ENCODE measurements at places on chromosomes 16 and 17.
A peak's percentile ranks its signal among the peaks of the same experiment; 100 is the strongest.

DNA sequence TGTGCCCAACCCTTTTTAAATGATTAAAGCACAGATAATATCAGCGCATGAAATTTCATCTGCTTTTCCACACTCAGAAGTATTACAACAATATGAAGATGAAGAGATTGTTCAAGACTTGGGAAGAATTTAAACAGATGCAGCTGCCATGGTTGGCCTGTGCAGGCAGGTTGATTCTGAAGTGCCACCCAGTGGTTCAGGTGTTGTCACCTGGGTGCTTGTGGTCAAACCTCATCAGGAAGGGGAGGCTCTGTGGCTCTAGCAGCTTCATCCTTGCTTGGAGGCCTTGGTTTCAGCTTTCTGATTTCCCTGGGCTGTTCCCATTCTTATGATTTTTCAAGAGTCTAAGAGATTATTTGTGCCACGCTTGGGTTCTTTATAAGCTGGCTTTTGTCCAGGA lies 22.2 kb upstream of the CLEC18C start:
- DNase-seq, result no peak

DNA sequence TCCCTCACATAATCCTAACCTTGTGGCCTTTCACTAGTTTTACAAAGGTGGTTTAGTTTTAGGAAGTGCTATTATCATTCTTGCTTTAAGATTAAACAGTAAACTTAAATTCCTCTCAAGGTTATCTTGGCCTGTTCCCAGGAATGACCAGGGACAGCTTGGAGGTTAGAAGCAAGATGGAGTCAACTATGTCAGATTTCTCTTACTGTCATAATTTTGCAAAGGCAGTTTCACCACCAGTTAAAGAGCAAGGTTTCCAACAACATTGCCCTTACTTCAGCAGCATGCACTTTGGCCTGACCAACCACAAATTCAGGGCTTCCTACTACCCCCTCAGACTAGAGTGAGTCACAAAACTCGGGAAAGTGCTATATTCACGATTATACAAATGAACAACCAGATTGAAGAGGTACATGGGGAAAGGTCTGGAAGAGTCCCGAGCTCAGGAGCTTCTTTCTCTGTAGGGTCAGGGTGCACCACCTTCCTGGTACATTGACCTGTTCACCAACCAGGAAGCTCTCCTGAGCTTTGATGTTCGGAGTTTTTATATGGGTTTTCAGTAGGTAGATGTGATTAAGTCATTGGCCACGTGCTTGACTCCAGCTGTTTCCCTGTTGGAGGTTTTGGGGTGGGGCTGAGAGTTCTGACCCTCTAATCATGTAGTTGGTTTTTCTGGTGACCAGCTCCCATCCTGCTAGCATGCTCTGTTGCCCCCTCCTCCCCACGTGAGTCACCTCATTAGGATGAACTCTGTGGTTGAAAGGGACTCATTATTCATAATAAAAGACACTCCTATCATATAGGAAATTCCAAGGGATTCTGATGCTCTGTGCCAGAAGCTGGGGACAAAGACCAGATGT lies 19.4 kb downstream of the RHOT1 start:
- no peak for DNase-seq

- no peak for DNase-seq
These were observed 43.5 kb upstream of the ADCY9 start for GRCh38 chr16:4159726-4160125.

DNA sequence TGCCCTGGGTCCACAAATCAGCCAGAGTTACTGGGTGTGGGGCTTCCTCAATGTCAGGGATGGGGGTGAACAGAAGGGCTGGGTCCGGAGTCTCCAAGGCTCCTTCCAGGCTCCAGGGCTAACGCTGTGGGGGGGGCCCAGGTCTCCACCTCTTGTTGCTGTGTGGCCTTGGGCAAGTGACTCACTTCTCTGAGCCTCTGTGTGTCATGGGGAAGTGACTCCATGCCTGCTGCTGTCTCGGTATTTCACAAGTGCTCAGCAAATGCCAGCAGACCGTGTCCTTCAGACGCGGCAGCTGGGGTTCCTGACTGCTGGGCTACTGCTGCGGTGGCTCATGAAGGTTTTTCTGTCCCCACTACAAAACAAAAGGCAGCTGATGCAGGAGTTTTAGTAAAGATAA lies 26.6 kb downstream of the JPH3 start:
- no peak for DNase-seq

DNA sequence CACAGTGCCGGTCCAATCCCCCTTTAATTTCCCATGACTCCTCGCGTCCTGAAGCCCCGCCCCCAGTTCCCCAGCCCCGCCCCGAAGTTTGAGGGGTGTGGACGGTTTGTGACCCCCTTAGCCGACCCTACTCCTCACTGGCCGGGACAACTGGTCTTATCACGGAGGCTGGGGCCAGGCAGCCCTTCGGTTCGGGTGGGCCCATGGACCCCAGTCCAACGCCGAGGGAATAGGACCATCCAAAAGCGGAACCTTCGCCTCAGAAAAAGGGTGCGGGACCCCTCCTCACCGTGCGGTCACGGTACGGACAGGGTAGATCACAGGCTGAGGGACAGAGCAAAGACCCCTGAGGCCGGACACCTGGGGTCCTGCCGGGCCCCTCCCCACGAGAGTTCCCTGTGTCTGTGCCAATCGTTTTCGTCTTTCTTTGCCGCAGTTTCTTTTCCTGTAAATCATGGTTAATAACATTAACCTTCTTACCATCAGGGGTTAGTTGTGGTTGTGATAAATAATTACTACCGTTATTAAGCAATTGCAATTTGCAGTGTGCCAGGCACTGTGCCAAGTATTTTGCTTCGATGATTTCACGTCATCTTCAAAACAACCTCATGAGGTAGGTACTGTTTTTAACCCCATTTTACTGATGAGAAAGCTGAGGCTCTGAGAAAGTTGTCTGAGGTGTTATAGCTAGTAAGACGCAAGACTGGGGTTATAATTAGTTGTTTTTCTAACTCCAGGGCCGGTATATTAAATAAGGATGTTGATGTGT lies 543 bp downstream of the TMUB2 start:
- peak; percentile 63 for DNase-seq

DNA sequence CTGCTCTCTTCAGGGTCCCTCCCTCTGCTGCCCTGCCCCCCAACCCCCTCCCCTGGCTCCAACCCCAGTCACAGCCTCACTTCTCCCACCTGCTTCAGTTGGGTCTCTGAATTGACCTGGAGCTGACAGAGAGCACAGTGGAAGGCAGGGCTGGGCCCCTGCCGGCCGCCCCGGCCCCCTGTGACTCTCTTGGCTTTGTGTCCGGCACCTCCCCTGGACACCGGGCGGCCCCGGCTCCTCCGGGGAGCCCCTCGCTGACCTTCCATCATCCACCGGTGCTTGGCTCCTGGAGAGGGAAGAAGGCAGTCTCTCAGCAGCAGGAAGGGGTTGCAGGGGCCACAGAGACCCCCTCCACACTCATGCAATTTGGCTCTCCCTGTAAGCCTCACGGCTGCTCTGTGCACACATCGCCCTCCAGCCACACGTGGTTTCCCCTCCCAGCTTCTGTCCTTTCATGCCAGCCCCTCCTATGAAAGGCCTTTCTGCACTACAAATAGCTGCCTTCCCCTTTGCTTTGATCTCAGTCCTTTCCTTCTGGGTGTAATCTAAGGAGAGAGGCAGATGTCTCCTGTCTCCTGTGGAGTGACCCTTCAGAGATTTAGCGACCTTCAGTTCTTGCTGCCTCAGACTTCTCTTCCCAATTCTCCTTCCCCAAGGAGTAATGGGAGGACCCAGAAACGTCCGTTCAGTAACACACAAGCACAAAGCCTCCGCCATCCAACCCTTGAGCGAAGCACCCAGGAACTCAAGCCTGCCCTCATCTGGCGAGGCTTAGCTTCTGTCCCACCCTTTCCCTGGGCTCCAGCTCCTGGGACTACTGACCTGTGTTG lies 8.3 kb downstream of the NKIRAS2 start:
- no peak for DNase-seq

DNA sequence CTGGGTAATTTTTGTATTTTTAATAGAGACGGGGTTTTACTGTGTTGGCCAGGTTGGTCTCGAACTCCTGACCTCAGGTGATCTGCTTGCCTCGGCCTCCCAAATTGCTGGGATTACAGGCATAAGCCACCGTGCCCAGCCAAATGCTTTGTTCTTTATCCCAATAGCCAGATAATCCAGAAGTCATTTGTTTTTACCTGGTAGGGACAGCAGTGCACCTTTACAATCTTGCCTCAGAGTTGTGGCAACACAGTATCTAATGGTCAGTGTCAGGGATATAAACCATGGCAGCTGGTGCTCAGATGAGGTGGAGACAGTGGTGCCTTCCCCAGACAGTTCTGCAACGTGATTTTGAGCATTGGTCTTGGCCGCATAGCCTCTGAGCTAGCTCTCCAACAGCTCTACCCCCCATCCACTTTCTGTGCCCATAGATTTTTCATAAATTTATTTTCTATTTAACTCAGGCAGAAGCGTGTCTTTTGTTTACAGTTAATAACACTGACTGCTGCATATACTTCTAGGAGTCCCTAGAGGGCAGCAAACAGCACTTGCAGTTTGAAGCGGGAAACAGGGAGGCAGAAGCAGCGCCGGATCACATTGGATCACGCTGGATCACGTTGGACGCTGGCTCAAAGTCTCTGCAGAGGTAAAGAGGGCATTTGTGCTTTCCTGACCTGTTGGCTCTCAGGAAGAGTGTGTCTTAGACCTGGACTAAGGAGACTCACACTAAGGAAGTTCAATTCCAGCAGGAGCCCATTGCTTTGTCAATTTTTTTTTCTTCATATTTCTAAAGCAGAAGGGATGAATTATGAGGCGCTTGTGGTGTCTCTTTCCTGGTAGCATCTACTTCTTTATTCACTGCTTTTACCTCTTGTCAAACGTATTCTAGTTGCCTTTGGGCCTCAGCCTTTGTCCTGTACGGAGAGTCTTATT lies 5.1 kb upstream of the GGT6 start:
- no peak for DNase-seq

DNA sequence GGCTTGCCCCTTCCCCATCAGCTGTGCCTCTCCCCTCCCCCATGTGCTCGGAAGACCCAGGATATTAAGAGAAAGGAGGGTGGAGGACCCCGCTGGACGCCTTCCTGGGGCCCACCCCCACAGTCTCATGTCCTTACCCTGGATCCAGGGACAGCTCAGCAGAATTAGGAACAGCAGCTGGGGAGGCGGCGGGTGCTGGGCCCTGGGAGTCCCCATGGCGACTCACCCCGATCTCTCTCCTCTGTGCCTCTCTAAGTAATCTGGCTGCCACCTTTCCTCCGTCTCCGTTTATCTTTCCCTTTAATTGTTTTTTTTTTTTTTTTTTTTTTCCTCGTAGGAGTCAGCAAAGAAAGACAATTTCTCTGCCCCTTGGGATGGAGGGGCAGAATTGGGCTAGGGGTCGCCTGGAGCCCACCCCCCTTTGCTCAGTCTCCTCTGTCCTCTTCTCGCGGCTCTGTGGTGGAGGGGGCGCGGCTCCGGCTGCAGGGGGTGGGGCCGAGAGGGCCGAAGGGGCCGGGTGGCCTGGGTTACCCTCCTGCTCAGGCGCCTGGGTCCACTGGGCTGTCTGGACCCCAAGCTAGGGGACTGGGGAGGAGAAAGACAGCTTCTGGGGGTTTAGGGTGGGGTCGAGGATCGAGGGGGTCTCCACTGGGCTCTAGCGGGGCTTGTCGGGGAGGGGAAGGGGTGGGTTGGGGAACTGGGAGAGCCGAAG lies 390 bp downstream of the SEZ6L2 start:
- DNase-seq, result no peak

DNA sequence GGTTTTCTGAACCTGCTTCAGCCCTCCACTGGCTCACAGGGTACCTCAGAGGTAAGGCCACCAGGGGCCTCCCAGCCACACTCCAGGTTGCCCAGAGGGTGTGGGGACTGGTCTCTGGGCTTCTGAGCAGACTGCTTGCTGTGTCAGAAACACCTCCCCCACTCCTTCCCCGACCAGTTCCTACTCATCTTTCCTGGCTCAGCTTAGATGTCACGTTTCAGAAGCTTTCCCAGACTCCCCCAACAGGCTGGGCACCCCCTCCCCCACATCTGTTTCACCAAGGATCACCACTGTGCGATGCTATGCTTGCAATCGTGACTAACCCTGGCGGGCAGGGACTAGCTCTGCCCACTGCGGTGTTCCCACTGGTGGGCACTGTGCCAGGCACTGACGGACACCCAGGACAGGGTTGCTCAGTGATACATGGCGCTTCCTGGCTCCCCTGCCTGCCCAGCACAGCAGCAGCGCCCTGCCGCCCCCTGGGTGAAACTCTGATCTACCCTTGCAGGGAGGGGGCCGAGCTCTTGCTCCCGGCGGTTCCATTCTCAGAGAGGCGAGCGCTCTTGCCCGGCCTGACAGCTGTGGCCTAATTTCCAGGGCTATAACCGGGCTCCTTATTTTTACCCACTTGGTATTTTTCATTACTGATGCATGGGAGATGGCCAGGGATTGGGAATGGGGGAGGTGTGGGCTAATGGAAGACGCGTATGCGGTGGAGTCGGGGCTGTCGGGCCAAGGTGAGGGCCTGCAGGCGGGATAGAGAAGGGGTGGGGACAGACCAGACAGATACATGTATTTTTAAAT lies 29.4 kb upstream of the MTSS2 start:
- no peak for DNase-seq

All from stimulated activated CD8-positive, alpha-beta memory T cell treated with anti-CD3 and anti-CD28 coated beads, Interleukin-7, amount 100 ng/mL, for 24 hours (primary cell).